ENCODE measurements at places on chromosomes 13 and 19.

- no peak for DNase-seq
Measured at GRCh38 chr13:72782717-72783116, 784 bp downstream of the PIBF1 start.

DNA sequence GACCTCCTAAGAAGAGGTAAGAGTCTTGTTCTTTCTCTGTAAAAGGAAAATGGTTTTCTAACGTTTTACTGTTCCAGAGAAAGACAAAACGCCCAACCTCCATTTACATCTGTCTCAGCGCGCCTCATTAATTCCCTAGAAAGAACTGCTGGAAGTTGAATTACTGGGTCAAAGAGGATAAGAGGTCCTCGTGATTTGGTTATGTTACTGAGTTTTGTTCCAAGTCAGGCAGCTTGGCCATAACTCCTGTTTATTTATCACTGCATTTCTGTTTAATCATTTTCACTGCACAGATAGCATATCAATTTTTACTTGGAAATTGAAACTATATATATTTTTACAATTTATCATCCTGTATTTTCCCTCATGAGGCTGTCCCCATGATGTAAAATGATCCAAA is 112.9 kb upstream of the PEG3 start:
- no peak for DNase-seq

DNA sequence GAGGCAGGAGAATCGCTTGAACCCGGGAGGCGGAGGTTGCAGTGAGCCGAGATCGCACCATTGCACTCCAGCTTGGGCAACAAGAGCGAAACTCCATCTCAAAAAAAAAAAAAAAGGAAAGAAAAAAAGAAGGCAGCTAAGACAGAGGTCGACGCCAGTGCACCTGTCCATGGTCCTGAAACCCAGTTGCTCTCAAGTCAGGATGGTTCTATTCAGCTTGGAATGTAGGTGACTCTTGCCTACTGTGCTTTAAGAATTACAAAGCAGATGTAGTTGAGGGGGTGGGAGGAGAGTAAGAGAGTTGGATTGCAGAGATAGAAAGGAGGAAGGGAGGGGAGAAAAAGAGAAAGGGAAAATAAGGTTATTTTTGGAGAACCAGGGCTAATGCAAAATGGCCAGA is 18.7 kb downstream of the CACNG7 start:
- DNase-seq: peak; percentile 23

GRCh38 chr19:29927944-29928625 is 14.0 kb upstream of the URI1 start:
- DNase-seq: no peak

DNA sequence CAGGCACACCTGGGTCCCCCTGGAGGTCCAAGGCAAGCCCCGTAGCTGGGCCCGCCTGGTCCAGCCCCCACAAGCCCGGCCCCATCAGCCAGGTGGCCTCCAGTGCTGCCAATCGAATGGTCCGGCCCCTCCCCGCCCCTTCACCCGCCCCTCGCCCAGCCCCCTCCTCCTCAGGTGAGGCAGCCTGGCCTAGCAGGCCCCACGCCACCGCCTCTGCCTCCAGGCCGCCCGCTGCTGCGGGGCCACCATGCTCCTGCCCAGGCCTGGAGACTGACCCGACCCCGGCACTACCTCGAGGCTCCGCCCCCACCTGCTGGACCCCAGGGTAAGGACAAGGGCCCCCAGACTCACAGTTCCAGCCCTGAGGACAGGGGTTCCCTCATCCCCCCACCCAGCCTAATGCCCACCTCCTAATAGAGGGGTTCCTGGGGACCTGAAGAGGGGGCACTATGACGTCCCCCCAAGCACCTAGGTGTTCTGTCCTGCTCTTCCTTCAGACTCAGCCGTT is at the start of gene HPN:
TSS of gene HPN (plus strand) at position 174 of the 508 bp plus-strand sequence. CDS start 786 bp downstream, outside the sequence.
- no peak for DNase-seq

GRCh38 chr13:113948034-113948742 is 25.7 kb downstream of the C13orf46 start:
- DNase-seq: no peak

DNA sequence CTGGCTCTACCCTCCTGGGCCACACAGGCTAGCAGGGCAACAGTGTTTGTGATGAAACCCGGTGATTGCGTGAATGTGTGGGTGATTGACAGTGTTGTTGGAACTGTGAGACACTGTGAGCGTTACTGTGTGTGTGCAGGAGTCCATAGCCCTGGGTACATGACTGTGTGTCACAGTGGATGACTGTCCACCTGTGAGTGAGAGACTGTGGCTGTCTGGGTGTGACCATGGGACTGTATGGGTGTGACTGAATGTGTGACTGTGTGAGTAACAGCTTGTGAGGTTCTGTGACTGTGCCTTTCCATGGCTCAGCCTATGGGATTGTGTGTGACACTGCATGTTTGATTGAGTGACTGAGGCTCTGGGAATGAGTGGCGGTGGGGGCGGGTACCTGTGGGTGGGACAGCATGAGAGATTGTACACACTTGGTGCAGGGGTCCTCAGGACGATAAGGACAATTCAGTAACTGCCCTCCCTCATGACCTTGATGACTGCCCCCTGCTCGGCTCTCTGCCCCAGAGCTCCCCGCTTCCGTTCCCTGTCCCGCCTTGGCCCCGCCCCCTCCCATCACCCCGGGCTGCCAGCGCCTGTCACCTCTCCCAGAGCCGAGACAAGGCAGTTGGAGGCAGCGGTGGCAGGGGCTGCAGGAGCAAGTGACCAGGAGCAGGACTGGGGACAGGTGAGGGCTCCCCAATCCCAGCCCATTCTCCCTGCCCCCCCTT is at the start of gene GIPR:
TSS of gene GIPR (plus strand) at position 602 of the 722 bp plus-strand sequence. CDS start 1,300 bp downstream, outside the sequence.
- no peak for DNase-seq

GRCh38 chr13:92433963-92434362 is 792.6 kb upstream of the GPC6 start:
- DNase-seq: no peak

DNA sequence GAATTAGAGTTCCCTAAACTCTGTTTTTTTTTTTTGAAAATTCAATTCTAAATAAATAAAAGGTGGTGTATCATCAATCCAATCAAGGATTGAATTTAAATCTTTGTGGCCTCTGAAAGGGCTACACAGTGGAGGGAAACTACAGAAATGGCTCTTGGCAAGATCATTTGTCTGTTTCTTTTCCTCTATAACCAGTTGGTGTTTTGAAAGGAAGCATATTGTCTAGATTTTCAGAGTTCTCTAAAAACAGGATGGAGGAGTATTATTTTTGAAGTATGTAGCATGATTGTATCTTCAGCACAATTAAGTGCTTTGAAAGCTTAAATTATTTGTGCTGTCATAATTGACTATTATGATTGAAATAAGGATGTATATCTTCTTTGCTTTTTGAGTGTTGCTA is 29.8 kb downstream of the WASF3 start:
- DNase-seq: no peak

- DNase-seq: peak; percentile 55
Measured at GRCh38 chr13:95087746-95088305, 213.4 kb downstream of the ABCC4 start.

DNA sequence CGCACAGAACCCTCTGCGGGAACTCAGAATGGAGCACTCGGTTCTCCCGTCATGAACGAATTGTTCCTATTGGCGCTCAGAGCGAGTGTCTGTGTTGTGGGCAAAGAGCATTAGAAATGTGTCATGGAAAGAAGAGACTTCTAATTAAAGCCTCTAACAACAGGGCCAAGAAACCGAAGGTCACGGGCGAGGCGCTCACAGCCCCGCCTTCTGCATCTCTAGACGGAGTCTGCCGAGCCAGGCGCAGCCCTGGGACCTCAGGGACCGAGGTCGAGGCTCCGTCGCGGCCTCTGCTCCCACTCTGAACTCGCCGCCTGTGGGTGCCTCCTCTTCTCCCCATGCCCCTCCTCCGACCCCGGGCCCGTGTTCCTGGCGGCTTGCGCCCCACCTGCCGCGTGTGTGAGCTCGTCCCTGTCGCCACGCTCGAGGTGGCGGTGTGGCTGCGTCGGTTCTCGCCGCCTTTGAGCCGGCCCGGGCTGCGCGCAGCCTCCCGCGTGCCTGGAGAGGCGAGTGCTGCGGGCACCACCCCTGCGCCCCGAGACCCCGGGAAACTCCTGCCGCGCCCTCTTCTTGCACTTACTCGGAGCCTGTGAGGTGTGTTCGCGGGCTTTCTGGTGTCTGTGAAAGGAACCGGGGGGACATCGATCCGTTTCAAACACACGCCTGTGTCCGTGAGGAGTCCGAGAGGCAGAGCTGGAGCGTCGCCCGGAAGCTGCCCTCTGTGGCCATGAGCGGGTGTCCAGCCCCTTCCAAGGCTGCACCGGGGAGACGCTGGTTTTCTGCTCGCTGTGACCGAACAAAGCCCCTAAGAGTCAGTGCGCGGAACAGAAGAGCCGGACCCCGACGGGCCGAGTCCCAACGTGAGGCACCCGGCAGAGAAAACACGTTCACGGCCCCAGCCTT is 45.4 kb upstream of the SPACA7 start:
- no peak for DNase-seq

GRCh38 chr19:13091400-13092157 is 11.1 kb downstream of the LYL1 start:
- DNase-seq: peak; percentile 43

GRCh38 chr19:39918183-39918651 is 16.2 kb downstream of the FCGBP start:
- no peak for DNase-seq

Measured in non-pigmented ciliary epithelial cell (primary cell).